Esophagus squamous epithelium (tissue), 5 donors: ENCODE measurements at places on chromosomes 11 and 22.

DNA sequence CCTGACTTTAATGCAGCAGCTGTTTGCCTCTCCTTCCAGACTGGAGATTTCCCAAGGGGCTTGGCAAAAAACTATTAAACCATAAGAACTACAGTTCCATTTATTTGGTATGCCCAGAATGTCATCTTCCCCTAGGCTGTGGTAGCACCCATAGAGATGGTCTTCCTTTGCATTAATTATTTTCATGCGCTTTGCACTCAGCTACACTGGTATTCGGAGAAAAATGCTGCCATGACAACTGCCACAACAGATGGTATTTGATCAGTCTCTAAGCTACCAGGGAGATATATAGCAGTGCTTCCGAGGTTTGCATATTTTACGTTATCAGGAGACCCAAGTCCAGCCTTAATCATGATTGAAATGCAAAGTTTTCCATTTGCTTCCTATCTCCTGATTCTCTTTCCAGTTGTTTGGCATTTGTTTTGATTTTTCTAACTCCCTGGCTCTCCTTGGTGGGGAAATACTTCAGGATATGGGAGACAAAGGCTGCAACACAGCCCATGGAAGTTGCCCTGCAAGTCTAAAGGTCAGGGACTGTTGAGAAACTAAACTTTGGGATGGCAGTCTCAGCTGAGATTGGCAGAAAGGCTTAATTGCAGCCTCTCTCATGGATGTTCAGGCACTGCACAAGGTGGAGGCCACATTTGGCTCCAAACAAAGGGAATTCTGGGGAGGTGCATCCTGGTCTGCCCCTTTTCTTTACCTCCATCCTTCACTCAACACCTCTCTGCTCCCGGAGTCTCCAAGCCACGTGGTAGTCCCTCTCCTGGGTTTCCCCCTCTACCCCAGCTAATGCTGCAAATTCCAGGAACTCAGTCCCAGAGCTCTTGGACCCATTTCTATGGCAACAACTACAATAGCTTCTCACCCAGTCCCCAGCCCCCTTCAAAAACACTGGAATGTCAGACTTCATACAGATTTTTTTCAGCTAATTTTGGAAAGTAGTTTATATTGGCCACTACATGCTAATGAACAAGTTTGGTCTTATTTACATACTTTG lies 151.8 kb downstream of the NAV2 start:
- no peak for DNase-seq

DNA sequence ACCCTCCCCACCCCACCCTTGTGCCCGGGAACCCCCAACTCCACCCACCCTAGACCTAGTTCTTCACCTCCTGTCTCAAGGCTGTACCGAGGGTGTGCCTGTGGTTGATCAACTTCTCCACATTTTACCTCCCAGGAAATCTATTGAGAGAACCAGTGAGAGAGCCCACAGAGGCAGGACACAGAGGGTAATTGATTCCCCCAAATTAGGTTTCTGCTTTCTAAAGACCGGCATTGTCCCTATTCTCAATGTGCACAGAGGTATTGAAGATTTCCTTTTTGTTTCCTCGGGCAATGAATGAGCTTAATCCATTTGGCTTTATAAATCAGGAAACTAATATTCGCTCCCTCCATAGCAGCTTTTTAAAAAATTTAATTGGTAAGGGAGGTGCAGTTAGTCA lies 6.0 kb upstream of the LMO1 start:
- DNase-seq, result no peak

- DNase-seq, result no peak
These were observed 29.1 kb downstream of the PPIL2 start for GRCh38 chr22:21694795-21695429.

- no peak for DNase-seq
These were observed 796.5 kb upstream of the LRRC4C start for GRCh38 chr11:42255906-42256305.

DNA sequence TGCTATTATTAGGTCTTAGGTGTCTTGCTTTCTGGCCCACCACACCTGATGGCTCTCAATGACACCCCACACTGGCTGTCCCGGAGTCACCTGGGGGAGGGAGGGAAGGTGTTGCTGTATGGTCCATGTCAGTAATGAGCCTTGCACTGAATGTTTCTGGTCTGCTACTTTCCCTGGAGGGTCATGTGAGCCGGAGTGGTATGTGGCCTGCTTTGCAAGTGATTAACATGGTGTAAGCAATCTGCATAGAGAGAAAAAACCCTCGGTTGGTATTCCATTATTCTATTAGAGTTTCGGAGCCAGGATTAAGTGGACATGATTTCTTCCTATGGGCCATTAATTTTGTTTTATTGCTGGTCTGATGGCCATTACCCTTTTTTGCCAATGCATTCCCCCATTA lies 63.9 kb downstream of the PKNOX2 start:
- no peak for DNase-seq

GRCh38 chr11:12019337-12019736 lies 10.9 kb upstream of the DKK3 start:
- no peak for DNase-seq

GRCh38 chr22:45224988-45225731 lies 15.5 kb downstream of the KIAA0930 start:
- DNase-seq, result no peak

- no peak for DNase-seq
These were observed 35.3 kb downstream of the MAP6 start for GRCh38 chr11:75633409-75634066.

- DNase-seq, result no peak
These were observed 29.1 kb upstream of the LMO2 start for GRCh38 chr11:33920838-33921613.

DNA sequence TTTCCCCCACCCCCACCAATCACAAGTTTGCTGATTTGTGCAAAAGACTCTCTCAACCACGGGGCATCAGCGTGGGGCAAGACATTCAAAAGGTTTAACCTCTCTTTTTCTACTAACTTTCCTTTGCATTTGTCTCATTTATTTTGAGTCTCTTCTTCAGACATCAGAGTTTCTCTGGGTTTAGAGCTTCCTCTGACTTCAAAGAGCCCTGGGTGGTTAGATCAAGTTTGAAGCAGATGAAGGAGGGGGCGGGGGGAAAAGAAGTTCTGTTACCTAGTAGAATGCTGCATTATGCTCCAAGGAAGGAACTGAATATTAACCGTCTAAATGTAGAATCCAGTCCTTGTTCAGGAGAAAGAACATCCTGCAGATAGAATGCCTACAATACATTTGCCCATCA lies 24.5 kb downstream of the GAS2 start:
- no peak for DNase-seq

- DNase-seq, result no peak
These were observed 1007.0 kb downstream of the BRD1 start for GRCh38 chr22:48820481-48821345.

GRCh38 chr22:48084041-48084728 lies 1321.7 kb downstream of the TBC1D22A start:
- no peak for DNase-seq

DNA sequence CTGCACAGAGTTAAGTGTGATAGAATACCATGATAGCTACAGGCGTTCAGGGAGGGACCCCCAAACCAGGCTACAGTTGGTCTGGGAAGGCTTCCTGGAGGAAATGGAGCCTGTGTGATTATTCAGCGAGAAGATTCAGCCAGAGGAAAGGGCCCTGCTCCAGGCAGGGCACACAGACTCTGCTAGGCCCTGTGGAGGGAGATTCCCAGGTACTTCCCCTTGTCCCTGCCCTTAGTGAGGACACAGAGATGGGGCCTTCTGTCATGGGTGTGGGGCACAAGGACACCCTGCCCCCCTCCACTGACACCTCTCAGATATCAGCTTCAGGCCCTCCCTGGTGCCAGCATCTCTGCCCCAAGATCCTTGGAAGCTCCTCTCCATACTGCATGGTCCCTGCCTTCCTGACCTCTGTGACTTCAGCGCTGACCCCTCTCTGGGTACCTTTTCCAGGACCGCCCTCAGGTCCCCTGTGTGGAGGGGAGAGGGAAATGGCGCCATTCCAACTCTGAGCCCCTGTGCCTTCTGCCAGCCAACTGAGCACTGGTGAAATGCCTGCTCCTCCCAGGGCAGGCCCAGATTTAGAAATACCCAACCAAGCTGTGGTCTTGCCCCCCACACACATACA lies 12.6 kb upstream of the POU2F3 start:
- DNase-seq, result no peak

DNA sequence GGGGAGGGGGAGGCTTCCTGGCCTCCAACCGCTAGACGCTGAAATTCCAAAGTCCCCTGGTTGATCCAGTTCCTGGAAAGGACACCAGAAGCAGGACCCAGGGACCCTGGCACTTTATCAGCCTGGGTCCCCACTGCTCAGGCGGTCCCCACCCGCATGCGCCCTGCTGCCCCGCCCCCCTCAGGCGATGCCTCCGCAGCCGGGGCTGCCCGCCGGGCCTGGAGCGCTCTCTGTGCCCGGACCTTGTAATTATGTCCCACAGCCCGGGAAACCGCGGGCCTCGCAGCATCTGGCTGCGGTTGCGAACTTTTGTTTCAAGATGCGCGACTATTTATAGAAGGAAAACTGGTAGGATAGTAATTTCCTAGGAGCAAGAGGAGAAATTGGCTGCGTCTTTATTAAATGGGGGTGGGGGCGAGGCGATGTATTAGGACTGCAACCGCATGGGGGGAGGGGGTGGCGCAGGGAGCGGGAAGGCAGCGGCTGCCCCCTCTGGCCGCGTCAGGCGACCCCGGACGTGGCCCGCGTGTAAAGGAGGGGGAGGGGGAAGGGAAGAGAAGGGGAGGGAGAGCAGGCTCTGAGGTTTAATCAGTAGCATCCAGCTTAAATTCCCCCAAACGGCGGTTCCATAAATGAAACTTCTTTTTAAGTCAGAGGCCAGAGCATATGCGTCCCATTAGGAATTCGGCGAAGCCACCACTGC lies 6.1 kb downstream of the WNT7B start:
- no peak for DNase-seq

DNA sequence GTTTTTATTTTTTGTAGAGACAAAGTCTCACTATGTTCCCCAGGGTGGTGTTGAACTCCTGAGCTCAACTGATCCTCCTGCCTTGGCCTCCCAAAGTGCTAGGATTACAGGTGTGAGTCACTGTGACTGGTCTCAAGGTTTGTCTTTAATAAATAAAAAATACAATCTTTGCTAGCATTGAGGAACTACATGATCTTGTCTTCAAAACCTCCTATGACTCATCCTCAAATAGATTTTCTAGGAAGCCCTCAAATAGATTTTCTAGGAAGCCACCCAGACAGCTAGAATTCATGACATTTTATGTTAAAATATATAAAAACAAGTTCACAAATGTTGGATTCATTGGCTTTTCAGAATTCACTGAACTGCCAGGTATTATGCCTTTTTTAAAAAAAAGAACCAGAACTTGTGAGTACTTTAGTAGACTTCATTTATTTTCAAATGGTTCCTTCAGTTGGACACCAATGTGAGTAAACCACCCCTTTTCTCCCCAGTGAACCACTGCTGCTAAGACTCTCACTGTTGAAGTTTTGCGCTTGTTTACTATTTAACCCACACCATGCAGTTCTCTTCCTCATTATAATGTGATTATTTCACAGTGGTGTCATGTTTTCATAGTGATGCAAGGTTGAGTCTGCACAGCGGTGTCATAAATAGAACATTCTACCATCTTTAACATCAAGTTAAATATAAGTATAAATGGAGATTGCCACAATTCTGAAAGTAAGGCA lies 303.9 kb downstream of the CASP12 start:
- no peak for DNase-seq

GRCh38 chr11:1197431-1197885 lies 25.4 kb upstream of the MUC5B start:
- no peak for DNase-seq

DNA sequence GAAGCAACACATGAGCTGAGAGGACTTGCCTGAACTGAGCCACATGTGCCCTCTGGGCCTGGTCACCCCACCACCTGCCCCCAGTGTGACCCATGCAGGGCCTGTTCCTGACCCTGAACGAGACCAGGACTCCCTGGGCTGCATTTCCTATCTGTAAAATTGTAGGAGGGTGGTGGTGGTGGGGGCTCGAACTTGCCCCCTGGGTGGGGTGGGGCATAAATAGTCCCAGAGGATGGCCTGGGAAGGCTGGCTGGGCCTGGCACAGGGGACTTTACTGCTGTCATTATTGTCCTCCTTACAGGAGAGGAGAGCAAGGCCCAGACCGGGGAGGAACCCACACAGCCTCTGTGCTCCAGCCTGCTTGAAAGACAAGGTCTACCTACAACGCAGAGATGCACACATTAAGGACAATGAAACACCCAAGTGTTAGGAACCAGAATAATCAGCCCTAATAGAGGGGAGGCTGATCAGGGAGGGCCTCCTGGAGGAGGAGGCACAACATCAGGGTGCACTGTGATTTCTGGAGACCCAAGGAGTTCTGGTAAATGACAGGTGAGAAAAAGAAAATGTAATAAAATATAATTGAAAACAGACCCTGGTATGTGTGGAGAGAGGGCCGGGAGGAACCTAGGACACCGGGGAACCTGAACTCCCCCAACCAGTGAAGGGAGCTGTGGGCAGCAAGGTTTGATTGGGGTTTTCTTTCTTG lies 2.8 kb upstream of the AIFM3 start:
- DNase-seq, result no peak

DNA sequence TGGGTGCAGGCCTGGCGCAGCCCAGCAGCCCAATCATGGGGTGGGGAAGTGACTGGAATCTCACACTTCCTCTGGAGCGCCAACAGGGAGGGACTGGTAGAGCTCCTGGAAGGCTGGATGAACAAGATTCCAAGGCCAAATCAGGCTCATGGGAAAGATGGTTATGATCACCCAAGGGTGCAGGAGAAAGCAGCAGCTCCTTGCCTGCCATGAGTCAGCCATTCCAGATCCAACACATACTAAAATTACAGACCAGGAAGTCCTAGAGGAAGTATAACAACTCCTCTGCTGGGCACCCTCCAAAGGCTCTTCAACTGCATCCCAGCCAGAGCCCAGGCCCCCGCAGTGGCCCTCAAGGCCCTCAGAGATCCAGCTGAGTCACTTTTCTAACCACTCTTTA lies 427.3 kb downstream of the TENM4 start:
- no peak for DNase-seq

DNA sequence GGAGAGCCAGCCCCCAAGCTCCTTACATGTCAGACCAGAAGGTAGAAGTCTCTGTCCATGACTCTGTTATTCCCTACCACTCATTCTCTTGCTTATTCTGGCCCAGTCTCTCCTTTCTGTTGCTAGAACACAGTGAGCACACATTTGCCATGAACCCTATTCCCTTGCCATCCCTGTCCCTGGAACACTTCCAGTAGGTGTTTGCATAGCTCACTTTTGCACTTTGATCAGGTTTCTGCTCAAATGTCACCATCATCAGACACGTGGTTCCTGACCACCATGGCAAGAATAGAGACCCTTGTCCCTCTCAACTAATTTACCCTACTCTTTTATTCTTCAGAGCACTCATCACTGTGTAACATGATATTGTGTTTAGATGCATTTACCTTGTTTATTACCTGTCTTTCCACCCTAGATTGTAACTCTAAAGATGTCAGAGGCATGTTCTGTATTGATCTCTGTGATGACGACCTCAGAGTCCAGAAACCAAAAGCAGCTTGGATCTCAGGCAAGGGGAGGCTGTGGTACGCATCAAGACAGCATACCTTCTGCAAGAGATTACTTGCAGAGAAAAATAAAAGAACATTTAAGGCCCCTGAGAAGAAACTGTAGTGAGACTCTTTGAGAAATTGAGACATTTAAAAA lies 606.4 kb downstream of the OPCML start:
- DNase-seq, result no peak

GRCh38 chr11:76233196-76233921 lies 27.1 kb upstream of the WNT11 start:
- DNase-seq, result no peak

- no peak for DNase-seq
These were observed 806.7 kb downstream of the NTM start for GRCh38 chr11:132177106-132177505.
